ENCODE measurements at places on chromosomes 2 and 18.

- DNase-seq, result peak; percentile 81
Measured at GRCh38 chr2:202632682-202633290, 2.0 kb upstream of the FAM117B start.

DNA sequence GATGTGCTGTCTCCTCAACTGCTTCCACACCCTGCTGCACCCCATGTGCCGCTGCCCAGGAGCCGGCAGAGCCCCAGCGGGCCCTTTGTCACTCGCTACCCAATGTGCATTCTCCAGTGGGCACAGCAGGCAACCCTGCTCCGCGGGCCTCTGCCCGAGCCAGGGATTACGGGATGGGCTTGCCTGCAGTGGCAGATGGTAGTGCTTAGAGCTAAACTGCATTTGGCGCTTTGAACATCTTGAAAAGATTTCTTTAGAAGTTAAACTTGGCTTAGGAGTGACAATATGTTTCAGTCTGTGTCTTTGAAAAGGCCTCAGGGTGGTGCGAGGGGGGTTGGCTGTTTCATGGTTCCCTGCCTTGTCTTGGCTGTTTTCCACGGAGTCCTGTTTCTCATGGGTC is 84.0 kb upstream of the BOD1L2 start:
- no peak for DNase-seq

DNA sequence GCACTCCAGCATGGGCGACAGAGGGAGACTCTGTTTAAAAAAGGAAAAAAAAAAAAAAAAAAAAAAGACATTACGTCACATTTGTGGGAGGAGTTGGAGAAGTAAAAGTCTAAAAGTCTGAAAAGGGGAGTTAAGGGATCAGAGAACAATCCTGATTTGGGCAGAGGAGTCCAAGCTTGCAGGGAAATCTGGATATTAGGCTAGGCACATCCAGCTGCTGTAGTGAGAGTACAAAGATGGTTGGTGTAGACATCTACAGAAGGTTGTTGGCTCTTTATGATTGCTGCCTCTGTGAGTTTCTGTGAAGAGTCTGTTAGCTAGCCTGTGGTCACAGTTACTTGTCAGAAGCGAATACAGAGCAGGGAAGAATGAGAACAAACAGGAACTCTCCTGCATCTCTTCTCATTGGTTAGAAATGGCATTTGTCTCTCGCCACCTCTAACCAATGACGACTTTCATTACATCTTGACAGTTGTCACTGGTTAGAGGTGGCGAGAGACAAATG is 3.3 kb upstream of the OSBPL6 start:
- peak; percentile 16 for DNase-seq

- DNase-seq, result no peak
Measured at GRCh38 chr18:44844486-44844885, 163.8 kb downstream of the SETBP1 start.

GRCh38 chr2:227241005-227241404 is 76.6 kb downstream of the COL4A3 start:
- no peak for DNase-seq

- DNase-seq, result no peak
Measured at GRCh38 chr2:194730266-194730665, 926.8 kb upstream of the SLC39A10 start.

DNA sequence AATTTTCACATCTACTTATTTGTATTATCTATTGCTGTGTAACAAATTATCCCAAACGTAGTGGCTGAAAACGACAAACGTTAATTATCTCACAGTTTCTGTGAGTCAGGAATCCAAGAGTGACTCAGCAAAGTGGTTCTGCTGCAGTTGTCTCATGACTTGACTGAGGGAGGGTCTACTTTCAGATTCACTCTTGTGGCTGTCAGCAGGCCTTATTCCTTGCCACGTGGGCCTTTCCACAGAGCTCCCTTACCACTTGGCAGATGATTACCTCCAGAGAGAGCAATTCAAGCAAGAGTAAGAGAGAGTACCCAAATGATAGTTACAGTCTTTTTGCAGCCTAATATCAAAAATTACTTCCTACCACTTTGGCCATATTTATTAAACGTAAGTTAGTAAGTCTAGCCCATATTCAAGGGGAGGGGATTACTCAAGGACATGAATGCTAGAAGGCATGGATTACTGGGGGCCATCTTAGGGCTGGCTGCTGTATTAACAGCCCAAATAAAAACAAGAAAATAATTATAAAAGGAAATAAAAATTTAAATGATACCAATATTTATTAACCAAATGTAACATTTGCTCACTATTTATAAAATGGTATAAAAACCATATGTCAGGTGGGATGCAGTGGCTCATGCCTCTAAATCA is 48.7 kb upstream of the NBEAL1 start:
- peak; percentile 89 for DNase-seq

DNA sequence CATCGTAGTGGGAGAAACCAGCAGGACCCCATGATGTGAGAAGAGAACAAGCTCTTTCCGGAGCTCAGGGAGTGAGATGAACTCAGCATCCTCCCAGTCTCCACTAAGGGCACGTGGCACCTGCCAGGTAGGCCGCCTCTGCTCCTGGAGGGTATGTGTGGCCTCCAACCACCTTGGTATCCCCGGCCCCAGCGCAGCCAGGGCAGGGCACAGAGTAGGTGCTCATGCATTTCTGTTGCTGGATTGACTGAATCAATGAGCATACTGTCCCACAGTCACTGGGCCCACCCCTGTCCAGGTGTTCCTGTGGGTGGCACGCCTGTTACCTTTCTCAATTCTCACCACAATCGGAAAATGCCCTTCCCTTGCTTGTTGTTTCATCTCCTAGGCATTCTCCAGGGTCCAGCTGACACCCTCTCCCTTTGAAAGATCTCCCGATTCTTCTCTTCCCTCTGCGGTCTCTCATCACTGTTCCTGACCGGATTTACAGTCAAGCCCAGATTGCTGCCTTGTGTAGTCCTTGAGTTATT is 138.5 kb upstream of the SMAD2 start:
- DNase-seq, result no peak
